ENCODE measurements at places on chromosomes 16 and 17.
A peak's percentile ranks its signal among the peaks of the same experiment; 100 is the strongest.

DNA sequence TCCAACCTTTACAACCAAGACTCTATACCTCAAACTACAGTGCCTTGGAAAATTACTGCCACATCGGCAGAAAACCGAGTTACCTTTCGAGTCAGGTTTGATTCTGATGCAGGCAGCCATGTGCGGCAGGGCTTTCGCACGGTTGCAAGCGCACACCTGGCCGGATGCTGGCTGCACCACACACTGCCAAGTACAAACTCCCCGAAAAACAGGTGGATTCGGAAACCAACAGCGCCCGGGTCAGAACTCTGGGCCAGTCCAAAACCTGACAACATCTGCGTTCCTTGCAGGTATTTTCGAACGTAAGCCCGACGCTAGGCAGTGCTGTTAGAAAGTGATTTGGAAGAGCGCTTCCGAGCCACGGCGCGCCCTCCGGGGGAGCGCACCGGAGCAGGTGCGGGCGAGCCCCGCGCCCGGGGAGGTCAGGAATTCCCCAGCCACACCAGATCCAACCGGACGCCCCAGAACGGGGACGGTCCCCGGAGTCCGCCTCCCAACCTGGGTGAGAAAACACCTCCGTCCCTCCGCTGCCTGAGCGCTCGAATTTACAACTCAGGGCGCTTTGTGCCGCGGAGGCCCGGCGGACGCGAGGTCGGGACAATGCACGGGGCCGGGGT is 1.2 kb downstream of the USP7 start:
- DNase-seq = peak; percentile 75

GRCh38 chr16:67834242-67834614 is 7.9 kb upstream of the THAP11 start:
- DNase-seq = no peak

DNA sequence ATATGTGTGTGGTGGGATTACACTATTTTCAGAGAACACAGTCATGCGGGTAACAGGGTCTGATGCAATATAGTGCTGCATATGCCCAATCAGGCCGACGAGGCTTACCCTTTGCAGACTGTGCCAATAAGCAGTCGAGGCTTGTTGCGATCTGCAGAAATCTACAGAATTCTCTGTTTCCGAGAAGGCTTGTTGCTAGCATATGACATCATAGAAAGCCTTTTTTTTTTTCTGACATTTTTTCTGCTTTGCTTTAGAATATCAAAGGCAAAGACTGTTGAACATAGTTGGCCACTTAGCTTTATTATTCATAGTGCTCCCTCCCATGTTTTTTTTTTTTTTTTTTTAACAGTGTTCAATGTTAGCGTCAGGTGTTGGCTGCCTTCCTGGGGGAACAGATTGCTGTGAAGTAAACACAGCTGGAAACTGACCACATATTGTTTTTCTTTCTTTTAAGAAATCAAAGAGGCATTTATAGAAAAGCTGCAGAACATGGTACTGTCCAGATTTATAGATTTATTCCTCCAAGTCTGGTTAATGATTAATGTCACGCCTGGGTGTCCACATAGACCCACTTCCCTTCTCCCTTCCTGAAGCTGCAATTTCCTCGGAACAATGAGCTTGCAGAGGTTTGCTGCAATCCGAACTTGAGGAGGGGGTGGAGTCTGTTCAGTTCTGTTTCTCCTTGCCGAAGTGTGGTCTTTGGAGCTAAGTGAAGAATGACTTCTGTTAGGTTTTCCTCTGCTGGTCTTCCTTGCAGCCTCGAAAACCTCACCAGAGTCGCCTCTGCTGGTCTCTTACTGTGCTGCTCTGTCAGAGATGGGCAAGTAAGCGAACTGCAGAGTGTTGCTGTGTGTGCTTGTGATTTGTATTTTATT is 87.3 kb downstream of the MAP2K6 start:
- no peak for DNase-seq

- no peak for DNase-seq
Observed at GRCh38 chr17:39744836-39745215, 7.1 kb downstream of the GRB7 start.

- no peak for DNase-seq
Observed at GRCh38 chr17:18064053-18064452, 23.7 kb upstream of the DRG2 start.

- no peak for DNase-seq
Observed at GRCh38 chr16:60077861-60078260, 1343.7 kb upstream of the GOT2 start.

DNA sequence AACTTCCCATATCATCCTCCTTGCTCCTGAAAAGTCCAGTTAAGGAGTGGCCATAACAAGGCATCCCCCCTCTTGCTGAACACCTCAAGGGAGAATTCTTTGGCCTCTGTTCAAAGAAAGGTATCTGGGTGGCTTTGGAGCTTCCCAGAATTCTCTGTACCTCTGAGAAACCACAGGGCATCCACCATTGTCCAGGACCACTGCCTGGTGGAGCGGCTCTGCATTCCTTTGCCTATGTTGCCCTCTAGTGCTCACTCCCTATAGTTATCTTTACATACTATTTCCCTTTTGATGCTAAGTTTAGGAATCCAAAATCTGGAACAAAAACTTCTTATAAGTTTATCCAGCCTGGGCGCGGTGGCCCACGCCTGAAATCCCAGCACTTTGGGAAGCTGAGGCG is 30.3 kb downstream of the CHD9NB start:
- no peak for DNase-seq

DNA sequence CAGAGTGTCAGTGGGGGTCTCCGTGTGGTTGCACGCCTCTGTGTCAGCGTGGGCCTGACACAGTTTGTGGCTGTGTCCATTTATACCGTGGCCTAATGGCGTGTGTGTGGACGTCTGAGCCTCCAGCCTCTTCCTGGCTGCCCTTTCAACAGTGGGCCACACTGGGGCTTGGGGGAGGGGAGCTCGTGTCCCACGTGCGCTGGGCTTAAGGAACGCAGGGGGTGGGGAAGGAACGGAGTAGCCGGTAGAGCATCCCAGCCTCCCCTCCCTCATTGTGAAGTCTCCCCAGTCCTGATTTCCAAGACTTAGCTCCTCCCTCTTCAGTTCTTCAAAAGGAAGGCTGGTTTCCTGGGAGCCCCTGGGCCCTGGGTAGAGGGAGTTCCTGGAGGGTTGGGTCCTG is 9.5 kb upstream of the HES7 start:
- no peak for DNase-seq

DNA sequence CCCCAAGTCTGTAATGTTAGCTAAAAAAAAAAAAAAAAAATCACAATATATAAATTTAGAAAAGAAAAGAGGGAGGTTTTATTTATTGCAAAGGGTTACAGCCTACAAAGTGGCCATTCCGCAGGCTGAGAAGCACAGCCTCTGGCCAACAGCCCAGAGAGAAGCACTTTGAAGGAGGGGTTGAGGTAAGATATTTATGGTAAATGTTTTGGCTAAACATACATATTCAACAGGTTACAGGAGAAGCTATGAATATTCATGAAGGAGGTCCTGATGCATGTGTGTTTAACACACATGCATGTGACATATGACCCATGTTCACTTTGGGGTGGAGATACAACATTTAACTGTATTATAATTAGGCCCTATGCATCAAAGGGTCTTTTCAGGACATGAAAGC is 158.5 kb downstream of the TMEM114 start:
- DNase-seq = no peak

- no peak for DNase-seq
Observed at GRCh38 chr17:44024271-44024663, 9.5 kb upstream of the TMEM101 start.

DNA sequence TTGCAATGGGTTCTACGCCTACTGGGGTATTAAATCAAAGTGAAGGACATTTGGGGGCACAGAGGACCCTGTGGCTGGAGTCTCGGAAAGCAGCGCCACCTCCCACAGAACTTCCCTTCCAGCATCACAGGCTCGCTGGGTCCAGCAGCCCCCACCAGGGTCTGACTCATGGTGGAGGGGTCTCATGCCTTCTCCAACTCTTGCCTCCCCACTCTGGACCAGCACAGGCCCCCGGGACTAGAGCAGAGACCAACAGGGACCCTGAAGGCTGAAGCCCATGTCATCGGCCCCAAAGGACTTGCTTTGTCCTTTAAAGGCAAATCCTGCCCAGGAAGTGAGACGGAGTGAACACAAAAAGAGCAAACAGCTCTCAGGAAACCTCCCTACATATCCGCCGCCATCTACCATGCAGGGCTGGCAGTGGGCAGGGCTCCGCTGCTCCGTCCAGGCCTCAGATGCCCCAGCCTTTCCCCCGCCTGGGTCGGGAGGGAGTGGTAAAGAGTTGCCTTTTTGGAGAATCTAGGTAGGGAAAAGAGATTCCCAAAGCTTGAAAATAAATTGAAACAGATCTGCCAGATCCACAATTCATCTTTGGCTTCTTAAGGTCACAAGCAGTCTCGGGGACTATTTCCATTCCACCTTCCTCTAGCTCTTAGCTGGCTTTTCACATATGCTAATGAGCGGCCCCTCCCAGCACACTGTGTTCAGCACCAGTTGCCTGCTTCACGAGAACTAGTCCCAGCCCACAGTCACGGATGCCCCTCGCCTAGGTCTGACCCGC is 2.1 kb upstream of the GPRC5C start:
- DNase-seq = no peak

- DNase-seq = peak; percentile 87
Observed at GRCh38 chr17:45228763-45229539, 7.3 kb downstream of the FMNL1 start.

- no peak for DNase-seq
Observed at GRCh38 chr17:68433911-68434508, 23.3 kb downstream of the WIPI1 start.

DNA sequence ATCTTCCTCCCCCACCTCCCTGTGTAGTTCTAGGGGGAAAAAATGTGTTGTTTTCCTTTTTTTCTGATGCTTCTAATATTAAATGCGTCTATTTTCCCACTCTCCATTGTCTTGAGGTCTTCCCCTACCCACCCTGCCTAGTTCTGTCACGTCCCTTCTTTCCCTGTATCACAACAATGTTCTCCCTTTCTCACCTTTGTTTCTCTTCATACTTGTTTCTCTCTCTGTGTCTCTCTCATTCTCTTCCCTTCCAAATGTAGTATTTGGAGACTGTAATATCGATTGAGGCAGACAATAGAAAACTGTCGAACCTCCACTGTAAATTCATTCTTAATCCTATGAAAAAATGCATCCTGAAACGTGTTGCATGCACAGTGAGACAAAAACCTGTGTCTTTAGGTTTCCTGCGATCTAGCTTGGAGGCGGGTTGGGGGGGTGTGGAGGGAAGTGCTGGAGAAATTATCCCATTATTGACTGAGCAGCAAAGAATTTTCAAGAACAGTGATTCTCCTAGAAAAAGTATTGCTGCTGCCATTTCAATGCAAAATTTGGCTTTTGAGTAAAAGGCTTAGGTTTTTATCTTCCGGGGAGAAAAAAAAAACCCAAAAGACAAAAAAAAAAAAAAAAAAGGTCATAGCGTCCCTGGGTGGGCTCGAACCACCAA is 1.3 kb upstream of the PSMB3 start:
- DNase-seq = no peak

- DNase-seq = no peak
Observed at GRCh38 chr16:86872833-86873232, 294.5 kb downstream of the FOXL1 start.

DNA sequence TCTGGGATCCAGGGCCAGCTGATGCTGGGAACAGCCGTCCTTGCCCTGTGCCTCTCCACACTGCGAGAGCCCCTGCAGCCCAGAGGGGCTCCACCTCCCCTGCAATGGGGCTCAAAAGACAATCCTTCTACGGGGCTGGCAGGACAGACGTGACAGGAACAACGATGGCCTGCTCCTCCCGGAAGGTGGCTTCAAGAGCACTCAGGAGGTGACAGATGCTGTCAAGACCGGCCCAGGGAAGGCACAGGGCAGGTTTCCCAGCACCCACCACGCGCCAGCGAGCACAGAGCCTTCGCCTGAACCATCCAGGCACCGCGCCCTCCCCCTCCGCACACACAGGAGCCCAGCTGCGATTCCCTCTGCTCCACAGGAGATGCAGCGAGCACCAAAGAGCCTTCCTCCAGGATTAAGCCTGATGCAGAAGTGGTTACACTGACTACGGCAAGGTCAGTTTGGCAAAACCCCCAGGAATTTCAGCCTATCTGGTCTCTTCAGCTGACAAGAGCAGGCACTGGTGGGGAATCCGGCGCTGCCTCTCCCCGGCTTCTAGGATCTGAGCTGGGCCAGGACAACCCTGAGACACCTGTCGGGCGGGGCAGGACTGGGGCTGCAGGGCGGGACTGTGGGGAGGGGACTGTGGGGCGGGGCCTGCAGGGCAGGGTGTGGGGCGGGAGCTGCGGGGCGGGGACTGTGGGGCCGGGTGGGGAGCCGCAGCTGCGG is 103.4 kb downstream of the ZNF778 start:
- DNase-seq = no peak

GRCh38 chr16:52451971-52452421 is 94.9 kb downstream of the TOX3 start:
- no peak for DNase-seq

DNA sequence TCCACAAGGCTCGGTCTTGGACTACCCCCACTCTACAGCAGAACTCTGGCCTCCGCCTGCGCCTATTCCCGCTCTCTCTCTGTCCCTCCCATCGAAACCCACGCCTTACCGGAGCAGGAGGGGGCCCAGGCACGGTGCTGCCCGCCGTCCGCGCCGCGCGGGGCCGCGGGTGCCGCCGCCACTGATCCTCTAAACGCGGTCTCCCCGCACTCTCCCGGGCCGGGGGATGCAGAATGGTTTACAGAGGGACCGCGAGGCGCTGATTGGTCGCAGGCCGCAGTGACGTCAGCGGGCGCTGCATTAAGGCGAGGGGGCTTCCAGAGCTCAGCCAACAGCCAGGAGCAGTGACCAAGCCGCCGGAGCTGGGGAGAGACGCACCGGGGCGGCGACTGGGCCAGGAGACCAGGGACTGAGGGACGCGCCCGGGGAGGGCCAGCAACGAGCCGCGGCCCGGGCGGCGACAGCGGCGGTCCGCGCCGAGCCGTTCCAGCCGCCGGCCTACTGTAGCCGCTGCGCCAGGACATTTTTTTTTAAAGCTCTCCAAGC is 747 bp upstream of the LHX1 start:
- DNase-seq = no peak

DNA sequence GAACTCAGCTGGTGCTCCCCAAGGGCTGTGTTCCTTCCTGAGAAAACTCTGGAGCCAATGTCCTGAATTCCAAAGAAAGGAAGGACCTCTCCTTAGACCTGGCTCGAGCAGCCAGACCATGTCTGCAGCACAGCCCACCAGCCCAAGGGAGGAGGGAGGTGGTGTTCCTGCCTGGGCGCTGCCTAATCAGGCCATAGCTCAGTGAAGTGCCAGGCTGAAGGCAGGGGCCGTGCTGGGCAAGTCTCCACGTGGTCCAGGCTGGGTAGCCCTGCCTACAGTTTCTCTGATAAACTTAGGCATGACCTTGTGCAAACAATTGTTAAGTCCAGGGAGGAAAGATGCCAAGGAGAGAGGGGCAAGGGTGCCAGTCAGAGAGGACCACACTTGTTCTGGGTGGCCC is 76.8 kb downstream of the MPRIP start:
- DNase-seq = no peak

GRCh38 chr17:44828919-44829522 is 1.1 kb downstream of the GJC1 start:
- peak; percentile 15 for DNase-seq

DNA sequence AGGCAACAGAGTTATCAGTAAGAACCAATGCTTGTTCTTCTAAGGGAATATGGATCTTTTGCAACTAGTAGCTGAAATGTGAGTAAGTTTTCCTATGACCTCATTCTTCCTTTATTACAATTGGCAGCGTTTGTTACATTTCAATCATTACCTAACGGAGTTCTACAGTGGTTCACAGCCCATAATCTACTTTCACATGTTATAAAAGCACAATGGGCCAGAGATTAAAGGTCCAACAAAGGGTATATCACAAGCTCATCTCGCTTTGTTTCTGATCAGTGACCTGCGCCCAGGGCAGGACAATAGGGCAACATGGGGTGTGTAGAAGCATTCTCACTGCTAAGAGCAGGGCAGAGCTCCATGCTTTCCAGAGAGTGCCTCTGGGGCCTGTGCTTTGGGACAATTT is 279.9 kb upstream of the DYNLRB2 start:
- DNase-seq = no peak
